ENCODE measurements at places on chromosomes 7 and 10.

- DNase-seq = no peak
These were observed 68.3 kb downstream of the VIPR2 start for GRCh38 chr7:159076333-159076732.

GRCh38 chr10:79404690-79405131 is 40.7 kb downstream of the ZCCHC24 start:
- DNase-seq = no peak

DNA sequence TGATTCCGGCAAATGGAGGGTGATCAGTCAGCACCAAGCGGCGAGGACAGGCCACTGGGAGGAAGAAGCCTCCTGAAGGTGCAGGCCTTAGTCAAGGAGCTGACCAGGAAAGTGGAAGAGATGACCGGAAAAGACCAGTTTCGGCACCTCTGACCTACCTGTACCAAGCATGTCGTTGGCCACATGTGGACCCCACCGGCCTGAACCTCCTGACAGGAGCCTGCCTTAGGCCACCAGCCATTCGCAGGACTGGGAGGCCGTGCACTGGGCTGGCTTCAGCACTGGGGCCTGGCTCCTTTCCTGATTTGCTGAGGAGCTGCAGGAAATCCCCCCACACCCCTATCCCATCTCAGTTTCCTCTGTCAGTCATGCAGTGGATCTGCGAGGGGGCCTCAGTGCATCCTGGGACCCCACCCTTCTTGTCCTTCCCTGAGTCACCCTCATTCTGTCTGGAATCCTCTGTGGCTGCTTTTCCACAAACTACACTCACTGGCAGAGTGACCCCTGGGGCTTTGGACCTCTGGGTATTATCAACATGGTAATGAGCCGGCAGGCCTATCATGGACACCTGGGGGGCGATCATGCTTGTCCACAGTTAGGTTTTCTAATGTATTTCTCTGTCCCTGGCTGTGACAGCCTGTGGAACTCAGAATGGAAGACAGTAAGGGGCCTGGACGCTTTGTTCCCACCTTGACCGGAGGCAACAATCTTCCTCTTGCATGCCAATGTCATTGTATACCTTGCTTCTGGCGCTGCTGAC is 33.0 kb downstream of the RAMP3 start:
- DNase-seq = no peak

- no peak for DNase-seq
These were observed 2.9 kb upstream of the GPR37 start for GRCh38 chr7:124768525-124768924.

DNA sequence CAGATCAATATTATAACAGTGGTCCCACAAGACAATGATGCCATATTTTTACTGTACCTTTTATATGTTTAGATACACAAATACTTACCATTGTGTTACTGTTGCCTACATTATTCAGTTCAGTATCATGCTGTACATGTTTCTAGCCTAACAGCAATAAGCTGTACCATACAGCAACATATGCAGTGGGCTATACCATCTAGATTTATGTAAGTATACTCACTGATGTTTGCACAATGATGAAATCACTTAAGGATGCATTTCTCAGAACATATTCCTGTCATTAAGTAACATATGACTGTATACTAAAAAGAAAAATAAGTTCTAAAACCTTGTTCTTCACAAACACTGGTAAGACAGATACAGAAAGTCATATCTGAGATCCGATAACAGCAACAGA is 468.6 kb upstream of the SEMA3A start:
- no peak for DNase-seq
